Type B pancreatic cell (in vitro differentiated cells): ENCODE measurements at places on chromosomes 6 and 20.

DNA sequence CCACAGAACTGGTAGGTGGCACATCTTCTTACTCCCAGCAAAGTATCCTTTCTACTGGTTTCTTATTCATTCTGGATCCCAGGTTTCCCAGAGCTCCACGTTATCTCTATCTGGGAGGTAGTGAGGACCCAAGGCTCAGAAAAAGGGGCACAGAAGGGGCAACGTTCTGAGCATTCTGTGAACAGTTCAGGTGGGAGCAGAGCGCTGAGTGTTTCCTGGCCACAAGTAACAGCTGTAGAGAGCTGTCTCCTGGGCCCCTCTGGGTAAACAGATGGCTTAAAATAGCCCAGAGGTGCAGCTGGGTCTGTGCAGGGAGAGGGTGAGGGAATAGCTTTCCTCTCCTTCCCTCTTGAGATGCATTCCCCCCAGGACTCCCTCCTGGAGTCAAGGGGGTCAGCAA is 2.1 kb downstream of the APOBEC2 start:
- no peak for DNase-seq

DNA sequence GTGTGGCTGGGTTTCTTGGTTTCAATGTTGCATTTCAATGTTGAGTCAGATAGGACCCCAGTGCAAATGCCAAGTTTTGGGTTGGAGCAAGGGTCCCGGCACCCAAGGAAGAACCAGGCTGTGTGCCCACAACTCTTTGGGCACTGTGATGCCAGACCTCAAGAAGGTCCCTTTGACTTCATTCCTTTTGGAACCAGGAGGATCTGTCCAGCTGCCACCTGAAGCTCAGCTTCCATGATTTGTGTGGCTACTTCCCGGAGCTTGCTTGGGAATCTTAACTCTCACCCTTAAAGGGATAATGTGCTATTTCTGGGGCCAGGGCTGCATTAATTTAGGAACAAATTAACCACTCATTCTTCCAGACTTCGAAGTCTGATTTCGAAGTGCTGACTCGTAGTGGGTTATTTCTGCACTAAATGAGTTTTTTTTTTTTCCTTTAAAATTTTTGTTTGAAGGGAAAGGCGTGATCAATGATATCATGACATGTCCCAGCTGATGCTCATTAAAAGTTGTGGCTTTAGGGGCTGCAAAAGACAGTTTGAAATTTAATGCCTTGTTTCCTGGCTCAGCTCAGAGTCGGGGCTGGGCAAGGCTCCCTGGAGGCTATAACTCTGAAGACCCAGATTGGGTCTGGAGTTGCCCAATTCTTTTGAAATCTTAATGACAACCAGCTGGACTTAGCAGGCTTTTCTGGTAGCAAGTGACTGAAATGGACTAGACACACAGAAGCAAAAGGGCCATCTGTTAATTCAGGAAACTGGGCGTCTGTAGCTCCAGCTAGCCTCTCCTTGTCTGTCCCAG is 24.0 kb upstream of the PHACTR3 start:
- DNase-seq, result no peak

GRCh38 chr6:44742201-44742600 is 354.7 kb downstream of the CDC5L start:
- no peak for DNase-seq

- DNase-seq, result no peak
These were observed 353.0 kb upstream of the RGS17 start for GRCh38 chr6:153484056-153484455.
